ENCODE measurements at places on chromosomes 7 and 10.

- H3K36me3 ChIP-seq = no peaks in the 10 kb centered on the region
- no peak overlapping the region for H3K27ac ChIP-seq
- H3K27me3 ChIP-seq = no peaks in the 10 kb centered on the region
- H3K4me3 ChIP-seq = no peak overlapping the region
- H3K4me1 ChIP-seq = no peaks in the 10 kb centered on the region
Observed at GRCh38 chr10:94878649-94879048, 59.8 kb upstream of the CYP2C9 start.

GRCh38 chr10:125199270-125199669 is 38.9 kb upstream of the CTBP2 start:
- H3K27ac ChIP-seq = no peak overlapping the region
- no peak overlapping the region for H3K4me3 ChIP-seq
- peaks cover 22% of the 10 kb centered on the region for H3K27me3 ChIP-seq
- no peaks in the 10 kb centered on the region for H3K36me3 ChIP-seq
- DNase-seq = no peak

- peaks cover 26% of the 10 kb centered on the region for H3K4me1 ChIP-seq
- peak overlapping the region; percentile 91 for H3K4me3 ChIP-seq
- no peak overlapping the region for H3K27ac ChIP-seq
- no peak for DNase-seq
Observed at GRCh38 chr7:129609666-129610065, 1.9 kb upstream of the NRF1 start.

- no peak for DNase-seq
- H3K36me3 ChIP-seq = no peaks in the 10 kb centered on the region
- peaks cover 45% of the 10 kb centered on the region for H3K4me1 ChIP-seq
- no peaks in the 10 kb centered on the region for H3K27me3 ChIP-seq
- peak overlapping the region; percentile 12 for H3K4me3 ChIP-seq
- peak overlapping the region; percentile 79 for H3K27ac ChIP-seq
Observed at GRCh38 chr7:121278120-121279021, 50.4 kb upstream of the WNT16 start.

DNA sequence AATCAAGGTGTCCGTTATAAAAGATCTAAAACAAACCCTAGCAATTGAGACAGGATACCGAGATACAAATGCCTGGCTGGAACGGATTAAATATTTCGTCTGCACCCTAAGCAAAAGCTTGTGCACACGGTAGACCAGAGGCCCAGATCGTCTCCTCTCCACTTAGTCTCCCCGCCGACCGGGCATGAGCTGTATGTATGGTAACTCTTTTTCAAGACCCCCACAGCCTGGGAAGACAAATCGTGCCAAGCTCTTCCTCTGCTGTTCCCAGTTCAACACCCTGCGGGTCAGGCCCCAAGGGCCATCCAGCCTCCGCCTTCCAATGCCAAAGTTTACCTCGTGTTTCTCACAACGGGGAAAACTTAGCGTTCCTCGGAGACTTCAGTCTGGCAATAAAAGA is 285.7 kb upstream of the GALNT17 start:
- H3K4me3 ChIP-seq = no peak overlapping the region
- peaks cover 1% of the 10 kb centered on the region for H3K36me3 ChIP-seq
- H3K4me1 ChIP-seq = no peaks in the 10 kb centered on the region
- peaks cover 7% of the 10 kb centered on the region for H3K27me3 ChIP-seq

DNA sequence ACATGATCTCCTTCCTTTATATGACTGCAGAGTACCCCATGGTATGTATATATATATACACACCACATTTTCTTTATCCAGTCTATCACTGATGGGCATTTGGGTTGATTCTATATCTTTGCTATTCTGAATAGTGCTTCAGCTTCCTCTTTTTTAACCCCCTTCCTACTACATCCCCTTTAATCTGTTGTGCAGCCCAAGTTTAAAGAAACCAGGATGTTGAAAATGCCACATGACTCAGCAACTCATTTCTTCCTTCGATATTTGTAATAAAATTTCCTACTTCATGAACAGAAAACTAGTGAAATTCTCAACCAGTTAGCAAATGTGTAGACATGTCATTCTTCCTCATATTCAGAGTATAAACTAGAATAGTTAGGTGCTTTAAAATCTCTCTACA is 1245.7 kb upstream of the SORCS1 start:
- no peak for DNase-seq
- no peaks in the 10 kb centered on the region for H3K27me3 ChIP-seq
- H3K27ac ChIP-seq = no peak overlapping the region
- H3K4me3 ChIP-seq = no peak overlapping the region

- peaks cover 40% of the 10 kb centered on the region for H3K4me1 ChIP-seq
- peak overlapping the region; percentile 22 for H3K4me3 ChIP-seq
- peak overlapping the region; percentile 68 for H3K27ac ChIP-seq
- H3K36me3 ChIP-seq = peaks cover 1% of the 10 kb centered on the region
Observed at GRCh38 chr7:11193131-11193867, 219.6 kb downstream of the PHF14 start.

DNA sequence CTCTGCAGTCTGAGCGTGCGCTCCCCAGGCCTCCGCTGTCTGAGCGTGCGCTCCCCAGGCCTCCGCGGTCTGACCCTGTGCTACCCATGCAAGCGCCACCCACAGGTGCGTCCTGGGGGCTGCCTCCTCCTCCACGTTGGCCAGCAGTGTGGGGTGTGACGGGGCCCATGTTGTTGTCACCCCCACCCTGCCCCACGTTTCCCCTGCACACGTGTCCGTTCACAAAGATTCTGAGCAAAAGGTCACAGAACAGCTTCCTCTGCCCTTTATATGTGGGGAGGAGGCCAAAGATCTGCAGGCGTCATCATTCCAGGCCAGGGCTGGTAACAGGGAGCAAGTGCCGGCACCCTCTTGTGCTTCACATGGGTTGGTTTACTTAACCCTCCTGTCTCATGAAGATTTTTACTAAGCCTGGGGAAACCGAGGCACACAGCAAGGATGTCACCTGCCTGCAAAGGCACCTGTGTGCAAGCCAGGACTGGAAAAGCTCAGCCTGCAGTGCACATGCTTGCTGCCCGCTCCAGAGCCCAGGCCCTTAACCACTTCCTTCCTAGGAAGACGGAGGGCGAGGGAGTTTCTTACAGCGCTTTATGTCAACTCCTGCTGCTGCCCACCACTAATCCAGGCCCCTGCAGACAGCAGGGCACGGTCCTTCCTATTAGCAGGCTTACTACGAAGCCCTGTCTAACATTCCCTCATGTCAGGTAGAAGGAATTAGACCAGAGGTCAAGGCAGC is 4.8 kb downstream of the GPR146 start:
- DNase-seq = no peak
- H3K36me3 ChIP-seq = no peaks in the 10 kb centered on the region
- H3K4me1 ChIP-seq = peaks cover 7% of the 10 kb centered on the region
- H3K27me3 ChIP-seq = no peaks in the 10 kb centered on the region
- no peak overlapping the region for H3K27ac ChIP-seq
- no peak overlapping the region for H3K4me3 ChIP-seq

GRCh38 chr7:6387734-6388294 is 59.9 kb downstream of the DAGLB start:
- no peak overlapping the region for H3K4me3 ChIP-seq
- H3K36me3 ChIP-seq = peaks cover 17% of the 10 kb centered on the region
- no peak for DNase-seq
- H3K27ac ChIP-seq = peak overlapping the region; percentile 28

DNA sequence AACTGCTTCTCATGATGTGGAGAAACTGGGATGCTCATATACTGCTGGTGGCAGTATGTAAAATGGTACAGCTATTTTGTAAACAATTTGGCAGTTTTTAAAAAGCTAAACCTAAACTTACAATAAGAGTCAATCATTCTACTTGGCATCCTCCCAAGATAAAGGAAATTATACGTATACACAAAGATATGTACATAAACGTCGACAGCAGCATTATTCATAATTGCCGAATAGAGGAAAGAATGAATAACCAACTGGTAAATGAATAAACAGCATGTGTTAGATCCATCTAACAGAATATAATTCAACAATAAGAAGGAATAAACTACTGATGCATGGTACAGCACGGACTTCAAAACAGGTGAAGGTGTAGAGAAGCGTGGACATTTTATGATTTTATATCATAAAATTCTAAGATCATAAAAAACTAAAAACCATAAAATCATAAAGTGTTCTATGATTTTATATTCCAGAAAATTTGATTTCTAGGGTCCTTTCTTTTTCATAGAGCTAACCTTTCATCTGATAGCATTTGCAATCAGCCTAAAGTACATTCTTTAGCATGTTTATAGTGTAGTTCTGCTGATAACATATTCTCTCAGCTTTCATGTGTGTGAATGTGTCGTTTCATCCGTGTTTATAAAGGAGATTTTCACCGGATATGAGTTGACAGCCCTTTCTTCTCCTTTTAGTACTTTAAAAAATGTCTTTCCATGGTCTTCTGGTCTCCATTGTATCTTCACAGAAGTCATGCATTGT is 261.5 kb downstream of the DIP2C start:
- no peak overlapping the region for H3K4me3 ChIP-seq
- no peak for DNase-seq
- H3K27ac ChIP-seq = no peak overlapping the region
- no peaks in the 10 kb centered on the region for H3K4me1 ChIP-seq
- no peaks in the 10 kb centered on the region for H3K27me3 ChIP-seq
- H3K36me3 ChIP-seq = peaks cover 20% of the 10 kb centered on the region

DNA sequence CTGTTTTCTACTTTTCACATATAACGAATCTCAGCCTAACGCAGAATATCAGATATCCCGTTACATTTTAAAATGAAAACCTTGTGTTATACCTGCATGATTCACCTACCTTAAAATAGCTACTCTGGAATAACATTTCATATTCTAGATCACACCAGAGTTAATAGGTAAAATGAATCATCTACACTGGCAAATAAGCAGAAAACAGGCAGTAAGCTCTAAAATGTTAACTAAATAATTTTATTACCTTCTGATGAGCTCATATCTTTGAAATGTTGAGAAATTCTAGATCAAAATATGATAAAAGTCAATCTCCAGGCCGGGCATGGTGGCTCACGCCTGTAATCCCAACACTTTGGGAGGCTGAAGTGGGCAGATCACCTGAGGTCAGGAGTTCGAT is 71.3 kb downstream of the CPEB3 start:
- H3K36me3 ChIP-seq = peaks cover 6% of the 10 kb centered on the region
- no peaks in the 10 kb centered on the region for H3K27me3 ChIP-seq
- DNase-seq = no peak
- no peak overlapping the region for H3K27ac ChIP-seq

GRCh38 chr7:30430276-30430675 is 48.3 kb downstream of the NOD1 start:
- peaks cover 31% of the 10 kb centered on the region for H3K36me3 ChIP-seq
- H3K4me1 ChIP-seq = peaks cover 28% of the 10 kb centered on the region
- no peak for DNase-seq
- no peaks in the 10 kb centered on the region for H3K27me3 ChIP-seq

GRCh38 chr7:102872460-102872859 is 40.3 kb upstream of the LRRC17 start:
- H3K4me3 ChIP-seq = no peak overlapping the region
- DNase-seq = no peak
- no peaks in the 10 kb centered on the region for H3K27me3 ChIP-seq
- peak overlapping the region; percentile 94 for H3K27ac ChIP-seq
- no peaks in the 10 kb centered on the region for H3K36me3 ChIP-seq
- H3K4me1 ChIP-seq = peaks cover 51% of the 10 kb centered on the region

GRCh38 chr7:128785738-128786137 is 6.0 kb upstream of the CCDC136 start:
- H3K4me3 ChIP-seq = no peak overlapping the region
- H3K36me3 ChIP-seq = peaks cover 3% of the 10 kb centered on the region
- H3K27me3 ChIP-seq = peaks cover 31% of the 10 kb centered on the region
- DNase-seq = no peak

- H3K27ac ChIP-seq = peak overlapping the region; percentile 77
- peaks cover 35% of the 10 kb centered on the region for H3K36me3 ChIP-seq
- H3K4me1 ChIP-seq = peaks cover 74% of the 10 kb centered on the region
- DNase-seq = no peak
- no peaks in the 10 kb centered on the region for H3K27me3 ChIP-seq
Observed at GRCh38 chr10:73917566-73918305, 6.8 kb downstream of the PLAU start.

DNA sequence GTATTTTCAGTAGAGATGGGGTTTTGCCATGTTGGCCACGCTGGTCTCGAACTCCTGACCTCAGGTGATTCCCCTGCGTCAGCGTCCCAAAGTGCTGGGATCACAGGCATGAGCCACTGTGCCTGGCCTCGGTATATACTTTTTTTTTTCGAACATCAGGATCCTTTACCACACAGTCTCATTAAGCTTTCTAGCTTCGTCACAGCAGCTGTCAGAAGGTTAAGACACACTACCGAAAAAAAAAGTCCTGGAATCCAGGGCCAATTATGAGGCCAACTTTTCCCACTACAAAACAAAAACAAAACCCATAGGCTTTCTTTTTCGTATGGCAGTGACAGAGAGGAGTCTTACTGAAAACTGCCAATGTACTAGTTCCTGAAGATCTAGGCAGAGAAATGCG is 30.7 kb downstream of the ZC3HC1 start:
- peaks cover 43% of the 10 kb centered on the region for H3K36me3 ChIP-seq
- no peak overlapping the region for H3K4me3 ChIP-seq
- no peaks in the 10 kb centered on the region for H3K4me1 ChIP-seq
- H3K27ac ChIP-seq = no peak overlapping the region
- no peaks in the 10 kb centered on the region for H3K27me3 ChIP-seq

GRCh38 chr7:43870316-43870715 is 999 bp upstream of the MRPS24 start:
- peak overlapping the region; percentile 86 for H3K4me3 ChIP-seq
- H3K4me1 ChIP-seq = peaks cover 46% of the 10 kb centered on the region
- peak overlapping the region; percentile 97 for H3K27ac ChIP-seq
- DNase-seq = no peak

Measured in osteocyte (in vitro differentiated cells).